ENCODE measurements at places on chromosomes 3 and 15.

- no peaks in the 10 kb centered on the region for H3K4me1 ChIP-seq
- DNase-seq, result no peak
- H3K4me3 ChIP-seq, result no peak overlapping the region
- H3K36me3 ChIP-seq, result no peaks in the 10 kb centered on the region
These were observed 6.0 kb downstream of the NRG4 start for GRCh38 chr15:76006136-76006778.

- no peak for DNase-seq
- H3K4me1 ChIP-seq, result no peaks in the 10 kb centered on the region
- no peak overlapping the region for H3K27ac ChIP-seq
These were observed 240.2 kb upstream of the PLSCR5 start for GRCh38 chr3:146845361-146845760.

GRCh38 chr3:64501298-64501906 is 186.4 kb downstream of the ADAMTS9 start:
- no peak for DNase-seq
- H3K27ac ChIP-seq, result no peak overlapping the region
- H3K27me3 ChIP-seq, result no peaks in the 10 kb centered on the region

DNA sequence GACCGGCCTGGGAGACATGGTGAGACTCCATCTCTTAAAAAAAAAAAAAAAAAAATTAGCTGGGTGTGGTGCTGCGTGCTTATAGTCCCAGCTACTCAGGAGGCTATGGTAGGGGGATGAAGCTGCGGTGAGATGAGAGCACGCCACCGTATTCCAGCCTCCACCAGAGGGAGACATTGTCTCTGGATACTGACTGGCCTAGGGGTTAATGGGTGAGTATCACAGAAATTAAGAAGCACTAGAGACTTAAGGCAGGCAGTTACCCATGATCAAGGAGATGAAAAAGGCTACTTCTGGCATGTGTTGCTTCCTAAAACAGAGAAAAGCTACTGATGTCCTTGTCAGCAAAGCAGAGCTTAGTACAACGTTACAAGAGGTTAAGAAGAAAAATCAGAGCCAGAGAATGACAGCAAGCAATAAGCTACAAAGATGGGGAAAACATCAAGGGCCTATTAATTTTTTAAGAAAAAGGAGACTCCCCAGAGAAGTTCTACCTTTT is 8.6 kb downstream of the TFRC start:
- no peaks in the 10 kb centered on the region for H3K27me3 ChIP-seq
- no peak overlapping the region for H3K4me3 ChIP-seq
- peaks cover 24% of the 10 kb centered on the region for H3K36me3 ChIP-seq
- H3K27ac ChIP-seq, result no peak overlapping the region
- no peaks in the 10 kb centered on the region for H3K4me1 ChIP-seq

- no peaks in the 10 kb centered on the region for H3K27me3 ChIP-seq
- H3K36me3 ChIP-seq, result no peaks in the 10 kb centered on the region
- H3K4me3 ChIP-seq, result peak overlapping the region; percentile 82
- H3K27ac ChIP-seq, result peak overlapping the region; percentile 83
- DNase-seq, result no peak
These were observed 1.5 kb downstream of the UBE2Q2 start for GRCh38 chr15:75844629-75845335.

DNA sequence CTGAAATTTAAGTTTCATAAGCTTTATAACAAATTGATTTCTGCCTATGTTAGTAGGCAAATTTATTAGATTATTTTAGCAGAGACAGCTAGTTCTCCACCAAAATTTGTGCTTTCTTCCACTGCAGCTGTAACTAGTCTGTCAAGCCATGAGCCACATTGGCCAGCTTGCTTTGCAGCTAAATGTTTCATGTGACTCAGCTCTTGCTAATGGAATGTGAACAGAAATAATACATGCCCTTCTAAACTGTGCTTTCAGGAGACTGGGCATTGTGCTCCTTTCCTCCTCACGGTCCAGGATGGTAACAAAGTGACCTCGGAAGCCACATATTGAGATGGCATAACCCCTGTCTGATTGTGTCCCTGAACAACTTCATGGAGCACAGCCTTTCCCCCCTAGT is 51.3 kb upstream of the KPNA4 start:
- H3K4me3 ChIP-seq, result no peak overlapping the region
- H3K27ac ChIP-seq, result no peak overlapping the region
- no peaks in the 10 kb centered on the region for H3K36me3 ChIP-seq

- H3K27me3 ChIP-seq, result no peaks in the 10 kb centered on the region
- peaks cover 12% of the 10 kb centered on the region for H3K4me1 ChIP-seq
- H3K36me3 ChIP-seq, result no peaks in the 10 kb centered on the region
- DNase-seq, result no peak
These were observed 121.0 kb downstream of the P3H2 start for GRCh38 chr3:189999718-190000117.

GRCh38 chr3:102000620-102001209 is 151.4 kb downstream of the NFKBIZ start:
- no peaks in the 10 kb centered on the region for H3K36me3 ChIP-seq
- H3K27me3 ChIP-seq, result no peaks in the 10 kb centered on the region
- H3K4me3 ChIP-seq, result no peak overlapping the region
- no peaks in the 10 kb centered on the region for H3K4me1 ChIP-seq

DNA sequence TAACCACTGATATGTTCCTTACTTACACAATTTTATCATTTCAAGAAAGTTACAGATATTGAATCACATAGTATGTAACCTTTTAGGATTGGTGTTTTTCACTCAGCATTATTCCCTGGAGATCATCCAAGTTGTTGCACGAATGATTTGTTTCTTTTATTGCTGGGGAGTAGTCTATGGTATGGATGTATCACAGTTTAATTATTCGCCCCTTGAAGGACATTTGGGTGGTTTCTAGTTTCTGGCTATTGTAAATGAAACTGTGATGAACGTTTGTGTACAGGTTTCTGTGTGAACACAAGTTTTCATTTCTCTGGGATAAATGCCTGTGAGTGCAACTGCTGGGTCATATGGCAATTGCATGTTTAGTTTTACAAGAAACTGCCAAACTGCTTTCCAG is 68.8 kb downstream of the NMNAT3 start:
- DNase-seq, result no peak
- no peaks in the 10 kb centered on the region for H3K4me1 ChIP-seq
- H3K27me3 ChIP-seq, result no peaks in the 10 kb centered on the region
- no peak overlapping the region for H3K27ac ChIP-seq
- H3K4me3 ChIP-seq, result no peak overlapping the region

DNA sequence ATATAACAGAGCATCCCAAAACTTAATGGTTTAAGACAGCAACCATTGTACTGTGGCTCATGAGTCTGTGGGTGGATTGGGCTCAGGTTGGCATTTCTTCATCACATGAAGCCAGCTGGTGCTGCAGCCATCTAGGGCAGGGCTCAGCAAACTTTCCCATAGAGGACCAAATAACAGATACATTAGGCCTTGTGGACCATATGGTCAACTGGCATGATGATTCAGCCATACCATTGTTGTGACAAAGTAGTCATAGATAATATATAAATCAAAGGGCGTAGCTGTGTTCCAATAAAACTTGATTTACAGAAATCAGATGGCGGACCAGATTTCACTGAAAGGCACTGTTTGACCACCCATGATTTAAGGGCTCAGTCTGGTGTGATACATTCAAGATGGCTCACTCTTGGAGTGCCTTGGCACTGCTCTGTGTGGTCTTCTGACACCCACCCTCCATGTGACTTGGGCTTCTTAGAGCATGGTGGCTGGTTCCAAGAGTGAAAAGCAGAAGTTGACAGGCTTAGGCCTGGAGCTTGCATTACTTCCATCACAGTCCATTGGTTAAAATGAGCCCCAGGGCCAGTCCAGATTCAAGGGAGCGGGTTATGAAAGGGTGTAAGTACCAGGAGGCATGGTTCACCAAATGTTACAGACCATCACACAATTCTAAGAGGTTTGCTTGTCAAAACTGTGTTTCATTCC is 40.8 kb upstream of the BHLHE40 start:
- no peaks in the 10 kb centered on the region for H3K4me1 ChIP-seq
- no peak for DNase-seq
- no peaks in the 10 kb centered on the region for H3K27me3 ChIP-seq
- H3K27ac ChIP-seq, result no peak overlapping the region

DNA sequence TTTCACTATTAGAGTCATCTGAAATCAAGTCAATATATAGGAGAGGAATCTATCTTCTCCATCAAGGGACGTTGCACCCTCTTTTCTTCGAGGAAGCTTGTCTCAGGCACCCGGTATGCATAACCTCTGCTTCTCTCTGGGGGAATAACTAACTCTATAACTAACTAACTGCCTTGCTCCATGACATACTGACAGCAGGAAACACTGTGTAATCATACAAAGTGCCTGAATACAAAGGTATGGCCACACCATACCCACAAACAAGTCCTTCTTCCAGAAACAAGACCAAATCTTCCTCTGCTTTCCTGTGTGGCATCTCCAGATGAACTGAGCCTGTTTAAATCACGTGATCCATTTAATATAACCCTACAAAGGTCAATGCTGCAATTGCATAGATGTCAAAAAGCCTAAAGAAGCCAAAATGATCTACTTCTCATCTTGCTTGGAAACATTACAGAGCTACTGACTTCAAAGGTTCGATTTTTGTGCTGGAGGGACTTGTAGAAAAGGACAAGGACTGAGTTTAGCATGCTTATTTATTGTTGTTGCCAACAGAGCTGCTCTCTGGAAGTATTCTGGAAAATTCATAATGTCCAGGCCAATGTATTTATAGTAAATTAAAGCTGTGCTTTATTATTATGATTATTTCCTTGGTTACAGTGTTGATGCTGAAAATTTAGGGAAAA is 380.5 kb downstream of the FOXP1 start:
- no peak for DNase-seq
- H3K4me3 ChIP-seq, result no peak overlapping the region
- H3K27me3 ChIP-seq, result no peaks in the 10 kb centered on the region
- no peak overlapping the region for H3K27ac ChIP-seq
- H3K36me3 ChIP-seq, result no peaks in the 10 kb centered on the region
- peaks cover 62% of the 10 kb centered on the region for H3K4me1 ChIP-seq

- no peaks in the 10 kb centered on the region for H3K36me3 ChIP-seq
- H3K4me1 ChIP-seq, result peaks cover 19% of the 10 kb centered on the region
- H3K27ac ChIP-seq, result peak overlapping the region; percentile 34
- DNase-seq, result no peak
- H3K4me3 ChIP-seq, result peak overlapping the region; percentile 92
These were observed 442 bp downstream of the QTRT2 start for GRCh38 chr3:114057011-114057347.

- no peak overlapping the region for H3K27ac ChIP-seq
- peaks cover 9% of the 10 kb centered on the region for H3K4me1 ChIP-seq
- no peaks in the 10 kb centered on the region for H3K36me3 ChIP-seq
- no peak overlapping the region for H3K4me3 ChIP-seq
These were observed 31.9 kb upstream of the ZNF280D start for GRCh38 chr15:56765251-56765650.

DNA sequence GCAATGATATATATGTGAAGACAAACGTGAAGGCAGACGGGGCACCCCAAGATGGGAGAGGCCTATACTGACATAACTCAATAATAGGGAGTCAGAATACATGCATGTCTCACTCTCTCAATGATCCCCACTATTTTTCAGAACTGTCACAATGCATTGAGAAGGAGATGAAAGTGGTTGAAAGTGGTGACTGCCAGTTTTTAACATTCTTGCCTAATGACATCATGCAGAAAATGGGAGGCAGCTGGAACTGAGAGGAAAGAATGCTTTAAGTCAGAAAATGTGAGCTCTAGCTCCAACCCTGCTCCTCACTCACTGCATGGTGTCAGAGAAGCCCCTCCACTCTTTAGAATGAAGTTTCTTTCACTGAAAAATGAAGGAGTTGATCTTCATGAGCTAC is 55.3 kb upstream of the P2RY1 start:
- H3K36me3 ChIP-seq, result no peaks in the 10 kb centered on the region
- no peaks in the 10 kb centered on the region for H3K27me3 ChIP-seq
- H3K4me3 ChIP-seq, result no peak overlapping the region
- H3K27ac ChIP-seq, result no peak overlapping the region
- H3K4me1 ChIP-seq, result no peaks in the 10 kb centered on the region
- DNase-seq, result no peak

GRCh38 chr3:193883551-193883950 is 252.4 kb upstream of the HES1 start:
- no peak for DNase-seq
- H3K4me3 ChIP-seq, result no peak overlapping the region
- H3K36me3 ChIP-seq, result no peaks in the 10 kb centered on the region
- no peaks in the 10 kb centered on the region for H3K27me3 ChIP-seq

DNA sequence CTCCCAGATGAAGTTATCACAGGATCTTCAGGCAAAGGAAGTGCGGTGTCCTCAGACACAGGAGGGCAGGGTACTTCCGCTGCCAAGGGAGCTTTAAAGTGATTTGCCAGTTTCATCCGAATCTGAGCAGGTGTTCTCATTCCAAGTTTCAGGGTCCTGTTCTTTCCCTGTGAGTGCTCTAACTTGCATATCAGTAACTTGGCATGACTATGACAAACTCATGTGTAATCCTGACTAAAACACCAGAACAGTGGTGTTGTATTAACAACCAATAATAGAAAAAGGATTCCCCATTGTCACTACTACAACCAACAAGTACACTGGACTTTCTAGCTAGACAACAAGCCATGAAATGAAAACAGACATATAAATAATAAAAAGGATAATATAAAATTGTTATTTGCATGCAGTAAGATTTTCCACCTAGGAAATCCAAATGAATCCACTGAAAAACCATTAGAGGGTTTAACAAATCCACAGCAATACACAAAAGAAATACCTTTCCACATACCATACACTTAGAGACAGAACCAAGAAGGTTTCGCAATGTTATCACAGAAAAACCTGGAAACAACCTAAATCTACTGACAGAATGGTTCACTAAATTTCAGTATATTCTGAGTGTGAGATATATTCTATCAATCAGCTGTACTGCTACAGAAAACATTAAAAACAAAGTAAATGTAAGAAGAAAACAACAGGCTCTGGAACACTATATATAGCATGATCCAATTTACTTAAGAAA is 40.9 kb upstream of the RPL35A start:
- no peaks in the 10 kb centered on the region for H3K27me3 ChIP-seq
- no peak for DNase-seq
- H3K27ac ChIP-seq, result no peak overlapping the region

GRCh38 chr3:117719316-117719926 is 1009.8 kb downstream of the TUSC7 start:
- H3K27ac ChIP-seq, result no peak overlapping the region
- DNase-seq, result no peak
- H3K4me3 ChIP-seq, result no peak overlapping the region
- H3K36me3 ChIP-seq, result no peaks in the 10 kb centered on the region
- no peaks in the 10 kb centered on the region for H3K4me1 ChIP-seq

- H3K4me3 ChIP-seq, result no peak overlapping the region
- H3K36me3 ChIP-seq, result no peaks in the 10 kb centered on the region
- H3K27me3 ChIP-seq, result no peaks in the 10 kb centered on the region
- H3K27ac ChIP-seq, result no peak overlapping the region
- DNase-seq, result no peak
- no peaks in the 10 kb centered on the region for H3K4me1 ChIP-seq
These were observed 65.4 kb downstream of the AQP9 start for GRCh38 chr15:58203537-58203936.

DNA sequence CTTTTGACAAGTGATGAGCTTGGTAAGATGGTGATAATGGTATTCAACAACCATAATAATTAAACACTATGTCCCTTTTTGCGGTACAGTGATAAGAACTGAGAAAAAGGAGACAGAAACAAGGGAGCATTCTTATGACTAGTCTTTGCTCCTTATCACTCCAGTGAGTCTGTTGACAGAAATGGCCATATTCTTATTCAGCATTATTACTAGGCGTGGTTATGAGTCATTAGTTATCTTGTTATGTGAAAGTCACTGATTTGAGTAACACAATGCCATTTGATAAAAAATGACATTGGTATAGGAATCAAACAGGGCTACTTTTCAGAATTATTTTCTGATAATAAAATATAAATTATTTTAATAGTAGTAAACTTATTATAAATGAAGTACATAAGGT is 193.5 kb downstream of the C3orf38 start:
- no peak overlapping the region for H3K27ac ChIP-seq
- no peaks in the 10 kb centered on the region for H3K27me3 ChIP-seq
- H3K4me3 ChIP-seq, result no peak overlapping the region
- DNase-seq, result no peak
- H3K4me1 ChIP-seq, result no peaks in the 10 kb centered on the region
